HT1080 (cell line): ENCODE measurements at places on chromosomes 3 and 15.

GRCh38 chr3:185981621-185982020 lies 43.8 kb upstream of the TRA2B start:
- DNase-seq: peak; percentile 63

DNA sequence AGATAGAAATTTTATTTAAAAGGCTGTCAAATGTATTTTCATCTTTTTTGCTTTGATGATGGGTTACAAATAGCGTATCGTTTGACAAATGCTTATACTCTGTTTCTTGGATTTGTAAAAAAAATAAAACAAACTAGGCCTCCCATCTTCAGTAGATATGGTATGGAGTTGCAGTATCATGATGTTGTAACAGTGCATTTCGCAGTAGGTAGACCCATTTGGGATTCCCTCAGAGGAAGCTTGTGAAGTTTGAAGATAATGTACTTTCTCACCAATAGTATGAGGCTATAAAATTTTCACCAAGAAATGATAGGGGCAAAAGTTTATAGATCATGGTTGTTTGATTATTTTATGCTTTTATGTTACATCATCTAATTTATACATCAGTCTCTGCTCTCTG lies 10.8 kb downstream of the MBNL1 start:
- no peak for DNase-seq

DNA sequence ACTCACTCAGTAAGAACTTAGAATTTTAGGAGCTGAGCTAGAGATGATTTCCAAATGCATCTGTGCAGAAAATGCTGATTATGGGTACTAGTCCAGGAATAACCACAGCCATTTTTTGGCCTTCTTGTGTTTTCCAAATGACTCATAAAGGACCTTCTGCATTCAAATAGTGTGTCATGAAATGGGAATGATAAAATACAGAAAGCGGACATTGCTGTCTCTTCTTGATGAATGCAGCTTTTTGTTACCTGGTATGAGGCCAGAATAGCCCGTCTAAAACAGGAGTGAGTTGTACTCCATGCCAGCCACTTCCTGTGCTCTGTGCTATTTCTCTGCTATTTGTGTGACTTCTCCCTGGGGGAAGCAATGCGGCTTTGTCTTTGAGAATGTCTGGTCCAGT lies 20.5 kb upstream of the FRMD5 start:
- peak; percentile 99 for DNase-seq

GRCh38 chr3:127694467-127695215 lies 21.9 kb downstream of the ABTB1 start:
- DNase-seq: peak; percentile 82

- no peak for DNase-seq
These were observed 135.0 kb downstream of the LRRK1 start for GRCh38 chr15:101054116-101054515.

GRCh38 chr15:77224352-77224751 lies 153.4 kb upstream of the TSPAN3 start:
- DNase-seq: no peak

- DNase-seq: no peak
These were observed 180.5 kb upstream of the FEZF2 start for GRCh38 chr3:62553811-62554210.

DNA sequence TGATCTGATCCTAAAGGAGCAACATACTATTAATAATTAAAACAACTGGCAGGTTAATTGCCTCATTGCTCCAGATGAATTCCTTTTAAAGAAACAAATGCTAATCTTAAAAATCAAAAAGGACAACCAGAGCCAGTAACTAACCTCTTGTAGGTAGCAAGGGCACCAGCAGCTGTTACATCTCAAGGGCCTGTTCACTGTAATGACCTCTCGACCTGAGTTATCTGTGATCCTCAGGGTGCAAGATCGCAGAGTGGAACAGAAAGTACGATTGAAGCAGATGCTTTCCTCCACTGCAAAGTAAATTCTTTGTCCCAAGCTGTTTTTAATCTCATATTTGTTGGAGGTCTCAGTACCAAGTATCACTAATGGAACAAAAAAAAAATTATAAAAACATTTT lies 11.4 kb downstream of the PLSCR5 start:
- no peak for DNase-seq

DNA sequence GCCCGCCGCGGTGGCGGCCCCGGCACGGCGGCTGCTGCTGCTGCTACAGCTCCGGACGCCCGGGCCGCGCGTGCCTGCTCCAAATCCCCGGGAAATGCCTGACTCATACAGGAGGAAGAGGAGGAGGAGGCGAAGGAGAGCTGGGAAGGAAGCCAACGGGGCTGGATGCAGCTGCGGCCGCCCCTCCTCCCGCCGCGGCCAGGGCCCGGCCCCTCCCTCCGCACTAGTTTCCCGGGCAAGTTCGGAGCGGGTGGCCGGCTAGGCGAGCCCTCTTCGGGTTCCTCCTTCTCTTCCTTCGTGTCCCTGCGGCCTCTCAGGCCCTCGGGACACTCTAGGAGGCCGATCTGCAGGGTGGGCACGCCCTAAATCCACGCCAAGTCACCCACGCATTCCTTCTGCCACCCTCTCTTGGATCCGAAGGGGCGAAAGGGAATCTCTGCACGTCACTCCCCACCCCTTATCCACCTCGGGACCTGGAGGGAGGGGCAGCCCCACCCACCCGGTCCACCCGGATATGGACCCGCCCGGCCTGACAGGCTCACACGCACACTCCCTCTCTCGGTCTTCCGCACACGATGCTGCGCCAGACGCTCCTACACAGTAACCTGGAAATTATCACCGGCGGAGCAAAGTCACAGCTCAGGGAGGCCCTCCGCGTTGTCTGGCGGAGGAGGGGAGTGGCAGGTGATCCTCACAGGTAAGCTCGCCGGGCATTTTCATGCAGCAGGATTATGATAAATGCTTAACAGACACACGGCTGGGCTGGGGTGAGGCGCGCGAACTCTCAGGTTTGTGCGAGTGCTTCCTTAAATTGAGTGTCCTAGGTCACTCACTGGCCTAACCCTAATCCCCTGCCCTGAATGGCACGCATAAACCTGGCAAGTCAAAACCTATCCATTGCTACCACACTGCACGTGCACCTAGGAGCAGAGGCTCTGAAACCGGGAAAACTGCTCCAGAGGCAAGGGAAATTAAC lies at the start of the genes OSBPL10 and ZNF860:
Gene OSBPL10, minus strand, starts transcription at position 57 of the 976 bp plus-strand sequence. CDS start 83 bp downstream, outside the sequence.
Gene ZNF860, plus strand, starts transcription at position 545 of the 976 bp plus-strand sequence. CDS start 7,330 bp downstream, outside the sequence.
- DNase-seq: peak; percentile 95

DNA sequence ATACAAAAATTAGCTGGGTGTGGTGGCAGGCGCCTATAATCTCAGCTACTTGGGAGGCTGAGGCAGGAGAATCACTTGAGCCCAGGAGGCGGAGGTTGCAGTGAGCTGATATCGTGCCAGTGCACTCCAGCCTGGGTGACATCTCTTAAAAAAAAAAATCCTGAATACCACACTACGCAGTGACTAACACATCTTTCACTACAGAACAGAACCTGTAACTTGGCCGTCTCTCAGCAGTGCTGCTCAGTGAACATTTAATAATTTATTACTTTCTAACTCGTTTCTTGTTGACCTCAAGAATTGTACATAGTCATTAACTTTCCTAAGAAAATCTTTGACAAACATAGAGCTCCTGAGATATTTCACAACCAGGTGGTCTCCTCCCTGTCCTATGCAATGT lies 3.8 kb downstream of the GREM1 start:
- DNase-seq: no peak

GRCh38 chr3:174409086-174409743 lies 449.9 kb upstream of the NAALADL2 start:
- DNase-seq: no peak

GRCh38 chr15:44327578-44327977 lies 39.1 kb downstream of the GOLM2 start:
- no peak for DNase-seq

- no peak for DNase-seq
These were observed 138.8 kb upstream of the PEX5L start for GRCh38 chr3:180175572-180175971.

DNA sequence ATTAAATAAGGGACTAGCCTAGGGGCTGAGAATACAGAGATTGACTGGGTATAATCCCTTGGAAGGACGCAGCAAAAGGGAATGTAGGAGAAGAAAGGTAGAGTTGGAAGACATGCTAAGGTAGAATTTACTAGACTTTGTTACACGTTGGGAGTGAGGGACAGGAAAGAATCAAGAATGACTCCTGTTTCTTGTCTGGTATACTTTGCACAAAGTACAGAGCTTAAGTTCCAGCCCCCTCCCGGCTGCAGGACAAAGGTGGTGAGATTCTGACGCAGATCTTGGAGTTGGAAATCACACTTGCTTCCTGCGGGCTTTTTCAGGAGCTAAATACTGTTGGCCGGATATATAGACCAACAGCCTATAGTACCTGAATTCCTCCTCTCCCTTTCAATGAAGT lies 895 bp downstream of the HYKK start:
- DNase-seq: no peak

DNA sequence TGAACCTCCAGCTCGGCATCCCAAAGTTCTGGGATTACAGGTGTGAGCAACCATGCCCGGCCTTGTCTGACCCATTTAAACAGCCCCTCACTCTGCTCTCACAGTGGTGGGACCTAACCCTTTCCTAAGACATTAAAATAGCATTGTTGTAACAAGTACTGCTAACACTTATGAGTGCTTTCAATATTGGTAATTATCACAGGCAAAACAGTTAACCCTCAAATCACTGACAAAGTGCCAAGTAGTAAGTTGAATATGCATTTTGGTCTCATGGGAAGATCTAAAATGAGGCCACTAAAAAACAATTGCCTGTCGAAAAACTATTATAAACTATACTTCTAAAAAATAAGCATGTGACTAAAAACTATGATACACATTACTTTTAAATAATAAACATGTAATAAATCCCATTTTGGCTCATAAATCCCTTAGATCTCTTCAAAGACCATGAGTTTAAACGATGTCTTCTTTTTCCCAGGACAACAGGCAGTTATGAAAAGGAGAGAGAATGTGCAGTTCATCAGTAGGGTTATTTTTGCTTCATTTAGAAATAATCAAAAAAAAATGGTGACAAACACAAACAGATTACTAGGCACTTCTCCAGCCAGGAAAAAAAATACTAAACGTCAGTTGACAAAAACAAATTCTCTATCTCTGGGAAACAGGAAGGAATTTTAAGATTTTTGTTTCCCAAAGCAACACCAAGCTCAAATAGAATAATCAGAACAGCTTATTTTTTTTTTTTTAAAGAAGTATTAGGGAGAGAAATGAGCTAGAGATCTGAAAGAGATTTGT lies 95.4 kb downstream of the RFTN1 start:
- DNase-seq: no peak

DNA sequence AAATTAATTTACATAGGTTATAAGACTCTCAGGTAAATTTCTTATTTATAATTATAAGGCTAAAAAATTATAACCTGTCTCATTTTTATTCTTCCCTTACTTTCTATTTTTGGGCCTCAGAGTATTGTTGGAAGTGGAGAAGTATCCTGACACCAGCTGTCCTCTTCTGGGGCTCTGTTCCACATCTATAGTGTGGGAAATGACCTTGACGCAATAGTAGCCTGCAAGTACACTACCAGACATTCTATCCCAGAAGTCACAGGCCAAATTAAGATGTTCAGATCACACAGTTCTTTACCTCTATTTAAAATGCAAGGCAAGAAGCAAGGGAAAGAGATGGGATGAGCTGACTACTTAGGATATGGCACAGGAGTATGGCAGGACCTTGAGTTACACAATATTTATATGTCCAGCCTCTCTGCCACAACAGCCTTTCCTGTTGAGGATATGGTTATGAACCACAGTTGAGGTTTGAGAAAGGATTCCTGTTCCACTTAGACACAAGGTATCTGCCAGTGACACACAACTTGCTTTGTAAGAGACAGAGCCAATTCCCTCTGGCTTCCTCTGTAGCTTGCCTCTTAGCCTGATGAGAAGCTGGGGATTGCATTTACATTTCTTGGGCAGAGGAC lies 158.0 kb upstream of the IL12A start:
- peak; percentile 77 for DNase-seq

DNA sequence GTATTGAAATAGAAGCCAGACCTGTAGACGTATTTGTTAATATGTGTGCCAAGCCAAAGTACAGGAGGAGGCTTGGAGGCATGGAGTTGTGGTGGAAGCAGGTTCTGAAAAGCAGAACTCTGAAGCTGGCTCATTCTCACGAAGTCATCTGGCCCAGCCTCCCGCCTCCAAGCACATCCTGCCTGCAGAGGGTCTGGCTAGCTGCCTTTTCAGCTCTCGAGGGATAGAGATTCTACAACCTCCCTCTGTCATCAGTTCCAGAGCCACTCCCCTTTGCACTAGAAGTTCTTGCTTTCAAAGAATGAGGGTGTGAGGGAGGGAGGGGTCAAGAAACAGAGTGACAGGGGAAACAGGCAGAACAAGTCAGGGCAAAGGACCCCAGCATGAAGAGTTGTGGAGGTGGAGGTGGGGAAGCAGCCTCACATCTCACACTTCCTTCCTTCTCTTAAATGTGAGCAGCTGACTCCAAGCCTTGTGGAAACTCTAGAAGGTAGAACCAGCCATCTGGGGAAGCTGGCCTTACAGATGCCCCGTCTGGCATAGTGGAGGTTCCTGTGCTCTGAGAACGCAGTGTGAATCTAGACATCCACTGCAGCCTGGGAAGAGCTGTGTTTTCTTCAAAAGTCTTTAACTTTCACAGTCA lies 95.3 kb downstream of the SLC49A4 start:
- DNase-seq: peak; percentile 74

DNA sequence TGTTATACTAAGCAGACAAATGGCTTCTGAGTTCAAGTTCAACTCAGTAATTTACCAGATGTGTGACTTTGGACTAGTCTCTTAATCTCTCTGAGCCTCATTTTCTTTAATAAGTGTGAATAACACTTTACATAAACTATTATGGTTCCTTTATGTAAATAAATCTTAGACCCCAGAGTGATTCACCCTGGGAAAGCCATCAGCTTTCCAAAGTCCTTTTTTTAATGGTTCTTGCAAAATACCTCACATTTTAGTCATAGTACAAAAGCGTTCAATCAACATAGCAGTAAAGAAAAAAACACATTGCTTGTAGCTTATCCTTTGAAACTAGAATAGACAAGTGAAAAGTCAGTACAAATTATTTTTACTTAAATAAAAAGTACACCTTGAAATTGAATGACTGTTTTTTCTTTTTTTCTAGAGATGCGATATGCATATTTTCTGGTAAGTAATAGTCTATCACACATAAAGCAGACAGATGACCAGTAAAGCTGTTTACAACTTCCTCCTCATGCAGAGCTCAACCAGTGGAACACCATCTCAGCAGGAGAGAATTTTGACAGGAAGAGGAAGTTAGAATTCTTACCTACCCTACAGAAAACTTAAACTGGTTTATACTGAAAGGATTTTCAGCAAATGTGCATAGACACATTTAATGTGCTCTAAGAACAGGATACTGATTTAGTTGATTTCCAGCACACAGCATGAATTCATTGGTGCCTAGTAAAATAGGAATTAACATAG lies 123.0 kb upstream of the AGBL1 start:
- DNase-seq: peak; percentile 29
